T follicular helper cell (primary cell): ENCODE measurements at places on chromosomes 2 and 18.

GRCh38 chr2:33589444-33589843, 9.7 kb downstream of the FAM98A start:
- DNase-seq = no peak

- no peak for DNase-seq
Observed at GRCh38 chr2:19864381-19864780, 37.4 kb downstream of the TTC32 start.

DNA sequence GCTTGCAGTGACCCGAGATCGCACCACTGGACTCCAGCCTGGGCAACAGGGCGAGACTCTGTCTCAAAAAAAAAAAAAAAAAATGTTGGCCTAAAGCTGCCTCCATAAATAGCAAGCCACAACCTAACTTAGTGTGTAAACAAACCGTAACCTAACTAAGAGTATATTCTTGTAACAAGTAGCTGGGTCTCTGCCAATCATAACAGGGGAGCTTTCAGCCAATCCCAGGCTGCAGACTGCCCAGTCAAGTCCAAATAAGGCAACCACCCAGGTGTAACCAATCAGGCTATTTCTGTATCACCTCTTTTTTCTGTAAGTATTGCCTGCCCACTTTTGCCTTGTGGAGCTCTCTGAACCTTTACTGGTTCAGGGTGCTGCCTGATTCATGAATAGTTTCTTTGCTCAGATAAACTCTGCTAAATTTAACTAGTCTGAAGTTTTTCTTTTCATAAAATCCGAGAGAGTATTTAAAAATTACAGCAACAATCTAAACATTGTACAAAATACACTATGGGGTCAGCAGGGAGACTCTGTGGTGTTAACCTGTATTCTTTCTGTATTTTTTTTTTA, 4.5 kb downstream of the PSTPIP2 start:
- no peak for DNase-seq

DNA sequence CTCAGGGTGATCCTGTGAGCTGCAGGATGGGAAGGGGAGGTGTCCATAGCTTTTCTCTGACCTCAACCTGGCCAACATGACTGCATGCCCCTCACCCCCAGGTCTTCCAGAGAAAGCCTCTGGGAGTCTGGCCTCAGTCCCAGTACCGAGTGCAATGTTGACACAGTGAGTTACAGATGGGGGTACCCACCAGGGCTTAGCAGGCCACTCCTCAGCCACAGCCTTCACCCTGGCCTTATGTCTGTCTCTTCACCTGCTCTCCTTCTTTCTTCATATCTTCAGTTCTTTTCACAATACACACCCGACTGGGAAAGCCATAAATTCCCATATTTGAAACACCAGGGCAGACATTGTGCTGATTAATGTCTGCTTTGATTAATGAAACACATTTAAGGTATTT, 33.5 kb downstream of the AOX1 start:
- DNase-seq = no peak

DNA sequence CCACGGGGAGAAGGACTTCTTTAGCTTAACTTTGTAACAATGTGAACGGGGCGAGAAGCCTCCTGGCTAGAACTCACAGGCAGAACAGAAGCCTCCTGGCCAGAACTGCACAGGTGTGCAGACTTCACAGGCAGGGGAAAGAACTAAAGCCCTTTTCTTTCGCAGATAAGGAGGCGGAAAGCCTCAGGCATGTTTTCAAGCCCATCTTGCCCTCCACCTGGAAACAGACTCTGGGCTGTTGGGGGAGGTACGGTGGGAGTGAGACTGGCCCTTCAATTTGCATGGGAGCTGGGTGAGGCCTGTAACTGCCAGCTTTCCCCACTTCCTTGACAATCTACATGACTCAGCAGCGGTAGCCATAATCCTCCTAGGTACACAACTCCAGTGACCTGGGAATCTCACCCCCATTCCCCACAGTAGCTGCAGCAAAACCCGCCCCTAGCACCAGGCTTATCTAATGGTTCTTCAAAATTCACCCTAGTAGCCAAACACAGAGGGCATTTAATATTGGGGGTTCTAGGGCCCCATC, 22.9 kb upstream of the ABCA12 start:
- DNase-seq = no peak

- no peak for DNase-seq
Observed at GRCh38 chr18:74679006-74679678, 81.5 kb downstream of the ZNF407 start.

DNA sequence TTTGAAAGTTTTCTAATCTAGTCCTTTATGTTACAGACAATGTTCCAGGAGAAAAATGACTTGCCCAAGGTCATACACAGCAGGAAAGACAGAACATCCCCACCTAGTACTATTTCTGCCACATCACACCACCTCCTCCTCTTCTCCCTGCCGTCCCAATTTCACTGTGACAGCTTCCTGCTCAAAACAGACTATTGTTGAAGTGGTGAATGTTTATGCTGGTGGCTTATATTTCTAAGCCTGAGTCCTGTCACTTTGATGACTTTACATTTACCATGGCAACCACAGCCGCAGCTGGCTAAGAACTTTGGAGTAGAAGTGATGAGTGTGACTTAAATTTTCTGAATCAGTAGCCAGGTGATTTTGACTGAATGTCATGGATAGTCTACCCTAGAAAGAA, 10.0 kb downstream of the GALNT5 start:
- DNase-seq = no peak

GRCh38 chr2:223096235-223096970, 44.4 kb downstream of the KCNE4 start:
- no peak for DNase-seq

GRCh38 chr2:129910446-129911362, 68.8 kb upstream of the RAB6C start:
- no peak for DNase-seq

GRCh38 chr2:18546567-18546966, 13.9 kb downstream of the RDH14 start:
- no peak for DNase-seq

DNA sequence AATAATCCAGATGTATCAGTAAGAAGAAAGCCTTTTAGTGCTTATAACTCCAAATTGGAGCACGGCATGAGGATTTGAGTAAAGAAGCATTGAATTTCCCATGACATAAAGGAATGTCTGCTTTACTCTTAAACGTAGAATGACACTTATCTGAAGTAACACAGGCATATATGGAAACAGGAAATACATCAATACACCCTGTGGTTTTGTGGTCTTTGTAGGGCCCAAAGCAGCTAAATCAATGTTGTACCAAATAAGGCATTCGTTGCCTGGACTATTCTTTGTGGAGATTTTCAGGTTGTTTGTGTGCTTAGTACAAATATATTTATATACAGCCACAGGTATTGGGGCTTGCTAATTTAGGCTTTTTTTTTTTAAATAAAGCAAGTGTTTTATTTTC, 660.5 kb downstream of the LRRTM4 start:
- DNase-seq = no peak

- DNase-seq = no peak
Observed at GRCh38 chr2:112085916-112086669, 31.0 kb downstream of the TMEM87B start.

DNA sequence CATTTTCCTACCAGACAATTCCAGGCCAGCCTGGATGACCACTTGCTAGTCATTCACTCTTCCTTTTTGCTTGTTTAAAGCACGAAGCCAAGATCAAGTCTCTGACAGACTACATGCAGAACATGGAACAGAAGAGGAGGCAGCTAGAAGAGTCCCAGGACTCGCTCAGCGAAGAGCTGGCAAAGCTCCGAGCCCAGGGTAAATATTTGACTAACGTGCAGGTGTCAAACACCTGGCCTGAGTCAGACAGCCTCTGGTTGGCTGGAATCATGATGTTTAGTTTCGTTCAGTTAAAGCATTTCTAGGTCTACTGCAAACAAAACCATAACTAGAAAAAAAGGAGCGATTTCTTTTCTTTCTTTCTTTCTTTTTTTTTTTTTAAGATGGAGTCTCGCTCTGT, 44.2 kb upstream of the LYPD6B start:
- DNase-seq = no peak

- no peak for DNase-seq
Observed at GRCh38 chr2:42225573-42225972, 56.4 kb downstream of the EML4 start.

GRCh38 chr18:49446481-49446880, 14.0 kb downstream of the DYM start:
- no peak for DNase-seq

- no peak for DNase-seq
Observed at GRCh38 chr2:58893656-58894351, 652.7 kb upstream of the FANCL start.

DNA sequence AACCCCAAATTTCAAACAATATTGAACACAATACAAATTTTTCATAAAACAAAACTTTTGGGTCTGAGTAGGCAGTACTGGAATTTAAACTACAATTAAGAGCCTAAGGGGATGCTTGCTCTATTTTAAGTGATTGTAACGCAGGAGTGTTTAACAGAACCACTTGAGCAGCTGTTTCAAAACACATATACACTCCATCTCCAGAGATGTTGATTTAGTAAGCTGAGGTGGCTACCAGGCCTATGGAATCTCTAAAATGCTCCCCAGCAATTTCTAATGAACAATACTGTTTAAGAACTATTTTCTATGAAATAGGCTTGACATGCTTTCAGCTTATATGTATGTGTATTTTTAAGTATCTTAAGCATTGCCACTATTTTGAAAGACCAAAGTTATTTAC, 58.5 kb downstream of the SP3 start:
- DNase-seq = no peak

DNA sequence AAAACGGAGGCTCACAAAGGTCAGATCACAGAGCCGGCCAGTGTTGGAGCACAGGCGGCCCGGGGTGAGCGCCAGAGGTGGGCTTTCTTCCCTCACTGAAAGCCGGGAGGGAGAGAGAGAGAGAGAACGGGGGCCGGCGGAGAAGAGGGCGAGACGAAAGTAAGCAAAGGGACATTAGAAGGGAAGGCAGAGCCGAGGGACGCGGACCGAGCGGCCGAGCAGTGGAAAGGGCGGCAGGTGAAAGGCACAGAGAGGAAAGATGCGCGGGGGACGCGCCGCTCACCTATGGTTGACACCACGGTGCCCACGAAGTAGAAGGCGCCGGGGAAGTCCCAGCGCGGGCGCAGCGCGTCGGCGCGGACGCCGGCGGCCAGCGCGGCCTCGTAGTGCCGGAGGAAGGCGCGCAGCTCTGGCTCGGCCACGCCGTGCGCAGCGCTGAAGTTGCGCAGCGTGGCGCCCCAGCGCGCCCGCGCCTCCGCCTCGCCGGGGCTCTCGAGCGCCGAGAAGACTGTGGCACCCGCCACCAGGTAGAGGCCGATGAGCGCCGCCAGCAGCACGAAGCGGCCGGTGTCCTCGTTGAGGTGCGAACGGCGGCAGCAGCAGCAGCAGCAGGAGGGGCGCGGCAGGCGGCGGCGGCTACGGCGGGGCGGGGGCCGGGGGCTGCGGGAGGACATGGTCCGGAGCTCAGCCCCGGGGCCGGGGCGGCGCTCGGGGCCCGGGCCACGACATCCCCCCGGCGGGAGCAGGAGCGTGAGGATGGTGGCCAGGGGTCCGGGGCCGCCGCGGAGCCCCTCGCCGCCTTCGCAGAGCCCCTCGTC, 166.9 kb downstream of the MSH2 start:
- no peak for DNase-seq

GRCh38 chr2:47235132-47235531, 80.0 kb upstream of the STPG4 start:
- no peak for DNase-seq

DNA sequence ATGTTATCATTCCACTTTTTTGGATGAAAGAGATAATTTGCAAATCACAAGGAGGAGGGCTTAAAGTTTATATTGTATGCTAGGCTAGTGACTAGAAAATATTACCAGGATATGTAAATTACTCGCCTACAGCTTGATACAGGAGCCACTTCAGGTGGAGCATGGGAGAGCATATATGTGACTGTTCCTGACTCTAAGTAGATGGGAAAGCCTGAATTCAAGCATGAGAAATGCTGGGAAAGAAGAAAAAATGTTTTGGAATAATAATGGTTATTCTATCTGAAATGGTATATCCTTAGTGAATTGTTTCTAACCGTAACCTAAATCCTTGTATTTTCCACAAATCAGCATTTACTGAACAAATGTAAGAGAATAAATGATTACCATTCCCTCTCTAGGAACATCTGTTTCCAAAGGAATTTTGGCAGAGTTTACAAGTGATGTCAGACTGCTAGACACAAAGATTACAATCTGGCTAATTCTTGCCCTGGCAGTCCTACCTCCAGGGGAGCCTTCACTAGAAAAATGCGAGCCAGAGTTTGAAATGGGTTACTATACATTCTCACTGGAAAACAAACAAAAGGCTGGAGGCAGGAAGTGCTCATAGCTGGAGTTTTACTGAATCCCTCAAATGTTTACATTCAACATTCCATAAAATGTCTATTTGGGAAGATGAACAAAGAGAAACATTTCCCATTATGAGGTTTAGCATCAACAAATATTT, 129.4 kb upstream of the MAPRE2 start:
- no peak for DNase-seq
